Left kidney (tissue), 8 donors: ENCODE measurements at places on chromosomes 7 and 10.

DNA sequence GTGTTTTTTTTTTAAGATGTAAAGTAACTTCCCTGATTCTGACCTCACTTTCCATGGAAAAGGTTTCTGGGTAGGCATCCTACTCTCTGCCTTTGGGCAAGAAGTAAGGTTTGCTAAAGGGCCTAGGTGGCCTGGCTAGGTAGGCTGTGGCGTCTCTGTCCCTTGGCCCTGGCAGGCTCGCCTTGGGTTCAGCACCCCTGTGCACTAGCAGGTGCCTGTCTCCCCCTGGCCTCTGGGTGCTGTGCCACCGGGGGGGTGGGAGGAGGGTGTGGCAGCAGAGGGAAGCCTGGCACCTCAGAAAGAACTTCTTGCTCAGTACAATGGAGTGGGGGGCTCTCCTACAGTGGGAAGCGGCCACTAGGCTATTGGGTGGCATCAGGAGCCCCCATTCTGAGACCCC is 14.0 kb downstream of the TECPR1 start:
- DNase-seq, result no peak

DNA sequence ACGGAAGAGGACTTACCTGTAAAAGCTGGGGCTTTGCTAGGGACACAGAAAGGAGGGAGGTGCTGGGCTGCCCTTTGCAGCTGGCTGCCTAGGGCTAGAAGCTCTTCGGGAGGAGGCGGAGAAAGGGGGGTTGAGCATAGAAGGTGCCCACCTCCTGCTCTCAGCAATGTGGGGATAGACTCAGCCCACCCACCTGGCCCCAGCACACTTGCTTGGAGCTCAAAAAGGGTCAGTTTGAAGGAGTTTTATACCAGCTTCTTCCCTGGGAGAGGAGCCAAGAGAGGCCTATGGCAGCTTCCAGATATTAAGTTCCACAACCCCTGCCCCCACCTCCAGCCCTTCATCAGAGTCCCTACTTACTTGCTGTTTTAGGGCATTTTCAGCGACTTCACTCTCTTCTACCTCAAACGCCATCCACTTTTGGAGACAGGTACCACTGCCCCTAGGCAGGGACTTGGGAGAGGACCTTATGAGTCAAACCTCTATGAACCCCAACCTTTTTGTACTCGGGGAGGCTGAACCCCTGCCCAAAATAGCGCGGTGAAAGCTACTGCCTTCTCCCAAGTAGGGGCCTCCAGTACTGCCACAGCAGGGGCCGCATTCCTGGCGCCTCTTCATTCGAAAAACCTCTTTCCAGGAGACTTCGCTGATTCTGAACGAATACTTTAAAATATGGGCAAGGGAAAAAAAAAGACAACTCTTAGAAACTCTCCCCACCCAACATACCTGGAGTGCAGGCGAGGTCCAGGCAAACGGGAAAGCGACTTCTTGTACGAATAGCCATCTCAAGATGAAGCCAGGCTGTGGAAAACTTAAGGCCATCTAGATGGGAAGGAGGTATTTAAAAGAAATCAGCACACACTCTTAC is 1.2 kb upstream of the EVX1 start:
- DNase-seq, result no peak

DNA sequence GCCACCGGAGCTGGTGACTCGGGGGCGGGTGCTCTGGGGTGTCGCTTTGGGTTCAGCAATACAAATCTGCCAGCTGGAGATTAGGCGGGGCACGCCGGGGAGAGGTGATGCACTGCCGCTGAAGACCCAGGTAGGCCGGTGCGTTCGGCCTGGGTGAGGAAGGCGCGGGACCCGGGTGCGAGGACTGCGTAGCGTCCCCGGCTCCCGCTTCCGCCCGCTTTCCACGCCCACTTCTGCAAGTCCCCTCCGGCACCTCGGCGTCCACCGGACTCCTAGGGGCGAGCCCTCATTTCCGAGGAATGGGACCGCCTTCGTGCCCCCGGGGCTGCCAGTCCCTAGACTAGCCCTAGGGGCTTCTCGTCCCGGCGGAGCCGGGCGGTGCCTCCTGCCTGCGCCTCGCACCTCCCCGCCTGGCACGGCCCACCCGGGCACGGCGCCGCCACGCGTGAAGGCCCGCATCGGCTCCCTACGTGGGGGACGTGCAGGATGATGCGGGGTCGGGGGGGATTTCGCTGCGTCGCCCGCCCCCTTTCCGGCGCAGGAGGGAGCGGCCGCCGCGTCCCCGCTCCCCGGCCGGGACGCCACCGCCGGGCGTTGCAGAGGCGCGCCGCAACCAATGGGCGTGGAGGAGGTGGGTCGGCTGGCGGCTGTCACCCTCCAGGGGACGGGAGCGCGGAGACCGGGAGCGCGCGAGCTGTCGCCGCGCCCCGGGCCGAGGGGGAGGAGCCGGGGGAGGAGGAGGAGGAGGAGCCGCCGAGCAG is 40.0 kb downstream of the HK1 start:
- peak; percentile 89 for DNase-seq

DNA sequence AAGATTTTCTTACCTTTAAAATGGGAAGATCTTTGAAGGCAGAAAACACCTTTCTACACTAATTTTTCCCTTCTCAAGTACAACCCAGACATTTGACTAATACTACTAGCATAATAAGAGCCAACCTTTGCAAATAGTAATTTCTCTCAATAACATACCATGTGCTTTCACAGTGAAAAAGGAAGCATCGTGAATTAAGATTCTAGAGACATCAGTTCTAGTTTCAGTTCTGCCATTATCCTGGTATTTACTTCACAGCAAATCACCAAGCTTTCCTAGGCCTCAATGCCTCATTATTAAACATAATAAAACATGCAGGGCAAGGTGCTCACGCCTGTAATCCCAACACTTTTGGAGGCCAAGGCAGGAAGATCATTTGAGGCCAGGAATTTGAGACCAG is 24.9 kb downstream of the GSAP start:
- no peak for DNase-seq

DNA sequence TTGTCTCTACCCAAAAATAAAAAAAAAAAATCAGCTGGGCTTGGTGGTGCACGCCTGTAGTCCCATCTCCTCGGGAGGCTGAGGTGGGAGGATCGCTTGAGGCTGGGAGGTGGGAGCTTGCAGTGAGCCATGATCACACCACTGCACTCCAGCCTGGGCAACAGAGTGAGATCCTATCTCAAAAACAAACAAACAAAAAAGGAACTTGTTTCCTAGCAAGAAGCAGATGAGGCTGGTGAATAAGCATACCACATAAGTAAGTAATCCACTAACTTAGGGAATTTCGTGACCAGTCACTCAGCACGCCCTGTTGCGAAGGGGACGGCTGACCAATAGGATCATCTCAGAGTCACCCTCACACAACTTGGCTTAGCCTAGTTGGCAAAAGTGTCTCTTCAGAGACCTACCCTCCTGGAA is 64.6 kb downstream of the CUX1 start:
- no peak for DNase-seq

GRCh38 chr7:120273476-120273975 is 551 bp downstream of the KCND2 start:
- peak; percentile 50 for DNase-seq

DNA sequence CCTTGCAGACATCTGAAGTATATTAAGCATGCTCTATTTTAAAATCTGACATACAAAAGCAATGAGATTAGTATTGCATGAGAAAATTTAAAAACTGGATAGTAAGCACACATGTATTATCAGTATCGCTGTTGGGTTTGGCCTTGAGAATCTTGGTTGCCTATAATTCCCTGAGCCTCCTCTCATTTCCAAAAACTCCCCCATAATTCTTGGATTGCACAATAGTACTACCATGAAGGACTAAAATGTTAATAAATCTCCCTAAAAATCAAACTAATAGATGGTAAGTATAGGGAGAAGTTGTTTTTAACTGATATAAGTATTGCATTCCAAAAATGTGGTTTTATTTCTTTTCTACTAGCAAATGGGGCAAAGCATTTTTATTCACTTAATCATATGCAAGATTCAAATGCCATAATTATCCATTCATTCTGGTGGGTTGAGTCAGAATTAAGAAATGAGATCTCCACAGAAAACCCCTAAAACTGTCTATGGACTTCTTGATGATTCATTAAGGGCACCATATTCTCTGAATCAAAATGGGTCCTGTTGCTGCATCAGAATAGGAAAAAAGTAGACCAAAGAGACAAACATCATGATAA is 10.3 kb upstream of the VIM start:
- DNase-seq, result no peak

DNA sequence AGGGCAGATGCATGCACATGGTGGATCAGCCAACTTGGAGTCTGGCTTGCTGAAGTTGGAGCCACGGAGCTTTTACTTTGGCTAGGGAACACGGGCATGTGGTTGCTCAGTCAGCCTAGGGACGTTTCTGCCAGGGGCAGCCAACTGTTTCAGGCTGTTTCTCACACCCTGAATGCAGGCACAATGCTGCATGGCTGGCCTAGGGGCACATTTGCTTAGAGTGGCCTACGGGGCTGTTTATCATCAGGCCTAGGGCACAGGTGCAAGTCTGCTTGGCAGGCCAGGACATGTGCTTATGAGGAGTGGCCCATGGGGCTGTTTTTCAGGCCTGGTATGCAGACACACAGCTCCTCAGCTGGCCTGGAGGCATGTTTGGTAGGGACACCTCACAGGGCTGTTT is 107.4 kb downstream of the GSAP start:
- no peak for DNase-seq

DNA sequence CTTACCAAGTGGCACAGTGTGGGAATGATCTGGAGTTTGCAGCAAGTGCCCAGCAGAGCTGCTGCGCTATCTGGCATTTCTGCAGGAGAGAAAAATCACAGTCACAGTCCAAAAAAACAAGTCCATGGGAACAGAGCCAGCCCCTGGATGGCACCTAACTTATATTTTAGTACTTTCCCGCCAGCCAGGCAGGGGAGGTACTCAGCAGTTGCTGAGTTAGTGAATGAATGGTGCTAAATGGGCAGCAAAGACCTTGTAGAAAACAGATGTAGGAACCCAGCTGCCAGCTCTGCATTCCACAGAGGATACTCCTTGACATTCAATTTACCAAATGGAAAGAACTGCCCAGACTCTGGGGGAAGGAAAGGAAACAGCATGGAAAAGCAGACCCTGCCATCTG is 54.5 kb downstream of the GSDME start:
- DNase-seq, result no peak

DNA sequence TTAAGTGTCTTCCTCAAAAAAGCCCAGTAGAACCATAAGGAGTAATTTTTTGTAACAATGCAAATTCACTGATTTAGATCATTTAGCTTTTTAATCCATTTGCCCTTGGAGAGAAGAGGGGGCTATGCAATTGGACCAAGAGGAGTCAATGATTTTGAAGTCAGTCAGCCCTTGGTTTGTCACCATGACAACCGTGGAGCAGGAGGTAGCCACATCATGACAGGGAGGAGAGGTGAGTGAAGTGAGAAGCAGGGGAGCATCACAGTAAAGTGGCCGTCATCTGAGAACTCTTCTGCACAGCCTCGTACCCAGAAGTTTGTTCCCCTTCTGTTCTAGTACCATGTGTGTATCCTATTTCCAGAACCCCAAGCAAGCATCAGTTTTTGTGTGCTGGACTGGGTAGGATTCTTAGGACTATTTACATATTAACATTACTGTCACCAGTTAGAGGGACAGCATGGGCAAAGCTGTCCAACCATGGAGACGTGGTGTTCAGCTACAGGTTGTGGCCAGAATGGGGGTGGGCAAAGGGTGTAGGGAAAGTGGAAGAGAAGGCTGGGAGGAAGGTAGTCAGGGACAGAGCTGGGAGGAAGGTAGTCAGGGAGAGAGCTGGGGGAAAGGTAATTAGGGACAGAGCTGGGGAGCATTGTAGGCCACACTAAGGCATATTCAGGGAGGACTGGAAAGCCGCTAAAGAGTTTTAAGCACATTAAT is 13.1 kb downstream of the UBE3C start:
- DNase-seq, result no peak

DNA sequence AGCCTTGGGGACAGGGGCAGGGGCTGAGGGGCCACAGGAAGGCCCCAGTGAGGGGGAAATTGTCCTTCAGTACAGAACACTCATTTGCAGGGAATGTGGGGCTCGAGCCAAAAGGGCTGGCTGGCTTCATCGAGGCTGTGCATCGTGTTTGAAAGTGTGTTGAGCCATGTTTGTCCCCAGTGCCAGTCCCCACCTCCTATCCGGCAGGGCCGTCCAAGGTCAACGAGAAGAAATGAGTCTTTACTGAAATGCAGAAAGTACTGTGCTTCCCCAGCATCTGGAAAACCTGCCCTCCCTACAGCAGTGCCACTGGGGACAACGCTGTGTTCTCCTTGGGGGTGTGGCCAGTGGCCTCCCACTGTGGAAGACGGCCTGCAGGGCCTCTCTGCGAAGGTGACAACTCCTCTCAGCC is 214.1 kb downstream of the KLF6 start:
- no peak for DNase-seq

DNA sequence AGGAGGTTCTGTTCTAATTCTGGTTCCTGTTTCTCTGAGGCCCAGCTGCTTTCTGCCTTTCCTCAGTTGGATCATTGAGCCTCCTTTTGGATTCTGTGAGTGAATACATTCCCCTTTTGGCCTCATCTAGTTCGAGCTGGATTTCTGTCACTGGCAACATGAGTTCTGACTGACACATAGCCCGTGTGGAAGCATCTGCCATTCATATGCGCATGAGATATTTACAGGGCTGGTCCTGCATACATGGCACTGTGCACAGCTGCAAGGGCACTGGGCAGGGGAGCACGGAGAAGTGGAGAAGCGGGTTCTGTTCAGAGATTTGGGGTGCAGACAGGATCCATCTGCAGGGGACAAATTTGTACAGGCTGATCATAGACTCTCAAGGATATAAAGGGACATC is 352.8 kb downstream of the RPS24 start:
- no peak for DNase-seq
